ENCODE measurements at places on chromosomes 12 and 14. TPM values are rescaled to one million over a fixed set of nuclear protein-coding genes. Genes with fewer than 3 reads are reported as not detected.

TAS2R19 gene
- total RNA-seq: 1.7 TPM

JAG2 gene
- total RNA-seq: 37.5 TPM

CEP170B gene
- 5.6 TPM for total RNA-seq

ABHD12B gene
- total RNA-seq: not detected

GLT1D1 gene
- not detected for total RNA-seq

RPGRIP1 gene
- total RNA-seq: 0.39 TPM

RPL41 gene
- 2,425 TPM for total RNA-seq

ANO2 gene
- 29.7 TPM for total RNA-seq

METTL17 gene
- 23.5 TPM for total RNA-seq

OAS2 gene
- total RNA-seq: 4.5 TPM

TM7SF3 gene
- total RNA-seq: 101 TPM

RTL1 gene
- total RNA-seq: not detected

LALBA gene
- total RNA-seq: not detected

RIN3 gene
- 6.6 TPM for total RNA-seq

LRP6 gene
- total RNA-seq: 59.9 TPM

SPTB gene
- total RNA-seq: under 0.01 TPM

PRIMA1 gene
- total RNA-seq: not detected

RASSF9 gene
- total RNA-seq: 5.6 TPM

A2M gene
- 24.3 TPM for total RNA-seq

CDCA3 gene
- 11.8 TPM for total RNA-seq

SLC10A1 gene
- total RNA-seq: not detected

RBP5 gene
- 0.26 TPM for total RNA-seq

All from dermis microvascular lymphatic vessel endothelial cell (primary cell).